ENCODE measurements at places on chromosomes 1 and 21. TPM values are rescaled to one million over a fixed set of nuclear protein-coding genes. Genes with fewer than 3 reads are reported as not detected.

The ATAD3C gene
- 0.41 TPM for total RNA-seq

The AGT gene
- 0.16 TPM for total RNA-seq

The FOXO6 gene
- total RNA-seq, result 1.2 TPM

GRCh38 chr1:7267493-7267892 lies 482.2 kb downstream of the CAMTA1 start:
- no peak for DNase-seq

DNA sequence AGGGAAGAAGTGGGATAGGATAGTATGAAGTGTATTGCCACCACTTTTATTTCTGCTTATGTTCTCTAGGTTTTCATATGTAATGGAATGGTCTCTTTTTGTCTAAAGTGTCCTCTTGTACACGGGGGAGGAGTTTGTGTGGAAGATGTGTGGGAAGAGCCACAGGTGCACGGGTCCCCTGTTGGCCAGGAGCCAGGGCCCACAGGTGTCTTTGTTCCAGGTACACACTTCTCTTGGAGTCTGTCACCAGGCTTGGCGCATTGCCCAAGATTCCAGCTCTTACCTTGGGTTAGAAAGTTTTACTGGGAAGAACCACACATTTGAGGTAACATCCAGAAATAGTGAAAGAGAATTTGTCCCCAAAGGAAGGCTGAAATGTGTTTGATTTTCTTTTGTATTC lies 10.5 kb downstream of the TENT5C start:
- no peak for DNase-seq

The KLF17 gene
- 0.34 TPM for total RNA-seq

The SPRR1B gene
- total RNA-seq, result not detected

GRCh38 chr1:13813398-13814012 lies 113.5 kb downstream of the PRDM2 start:
- DNase-seq, result peak; percentile 55

The RAB3B gene
- 2.4 TPM for total RNA-seq

DNA sequence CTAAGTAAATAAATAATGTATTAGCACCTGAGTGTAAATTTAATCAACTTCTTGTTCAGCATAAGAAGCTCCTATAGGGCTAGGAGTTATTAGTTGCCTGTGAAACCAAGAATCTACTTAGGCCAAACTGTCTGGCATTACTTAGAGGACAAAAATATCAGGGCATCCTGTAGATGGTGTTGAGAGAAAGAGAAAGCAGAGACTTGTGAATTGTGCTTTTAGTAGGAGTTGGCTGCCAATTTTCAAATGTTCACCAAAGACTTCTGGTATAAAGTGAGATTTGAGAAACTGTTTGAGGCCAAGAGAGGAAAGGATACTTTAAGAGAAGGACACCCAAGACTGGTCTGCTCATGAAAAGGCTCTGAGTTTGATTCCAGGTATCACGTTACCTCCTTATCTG lies 315.5 kb upstream of the DEPDC1 start:
- no peak for DNase-seq

DNA sequence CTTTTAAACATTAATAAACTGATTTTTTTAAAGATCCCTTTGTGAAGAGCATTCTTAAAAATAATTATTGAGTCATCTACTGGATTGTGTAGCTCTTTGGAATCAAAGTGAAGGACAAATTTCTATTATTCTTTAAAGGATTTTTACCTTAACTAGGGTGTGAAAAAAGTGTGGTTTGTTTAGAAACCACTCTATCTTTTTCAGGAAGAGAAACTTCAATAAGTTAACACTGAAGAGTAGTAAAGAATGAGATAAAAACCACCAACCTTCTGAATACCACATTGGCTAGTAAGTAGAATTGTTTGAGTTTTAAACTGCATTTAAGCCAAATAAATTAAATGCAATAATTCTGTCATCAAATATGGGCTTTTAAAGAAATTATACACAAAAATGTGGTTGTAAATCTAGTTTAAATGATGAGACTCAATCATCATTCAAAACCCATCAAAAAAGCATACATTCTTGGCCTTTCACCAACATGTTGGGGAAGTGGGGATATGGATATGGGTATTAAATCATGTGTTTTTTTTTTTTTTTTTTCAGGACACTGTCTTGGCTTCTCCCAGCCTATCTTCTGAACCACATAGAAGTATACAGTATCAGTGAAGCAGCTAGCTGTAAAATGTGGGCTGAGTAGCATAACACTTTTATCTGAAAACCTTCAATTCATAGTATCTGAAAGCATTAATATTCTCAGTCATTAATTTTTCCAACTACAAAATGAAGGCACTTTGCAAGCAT lies 4.8 kb downstream of the S1PR1 start:
- no peak for DNase-seq

DNA sequence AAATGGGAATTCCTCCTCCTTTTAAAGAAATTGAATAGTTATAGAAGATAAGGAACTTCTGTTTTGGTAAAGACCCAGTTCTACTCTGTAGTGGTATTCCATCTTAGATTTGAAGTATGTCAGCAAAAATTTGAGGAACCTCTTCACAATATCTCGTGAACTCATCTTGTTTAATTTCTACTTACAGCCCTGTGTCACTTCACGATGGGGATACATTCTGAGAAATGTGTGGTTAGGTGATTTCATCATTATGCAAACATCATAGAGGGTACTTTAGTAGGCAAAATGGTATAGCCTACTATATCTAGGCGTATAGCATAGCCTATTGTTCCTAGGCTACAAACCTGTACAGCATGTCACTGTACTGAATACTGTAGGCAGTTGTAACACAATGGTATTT lies 36.0 kb downstream of the ALG6 start:
- no peak for DNase-seq

DNA sequence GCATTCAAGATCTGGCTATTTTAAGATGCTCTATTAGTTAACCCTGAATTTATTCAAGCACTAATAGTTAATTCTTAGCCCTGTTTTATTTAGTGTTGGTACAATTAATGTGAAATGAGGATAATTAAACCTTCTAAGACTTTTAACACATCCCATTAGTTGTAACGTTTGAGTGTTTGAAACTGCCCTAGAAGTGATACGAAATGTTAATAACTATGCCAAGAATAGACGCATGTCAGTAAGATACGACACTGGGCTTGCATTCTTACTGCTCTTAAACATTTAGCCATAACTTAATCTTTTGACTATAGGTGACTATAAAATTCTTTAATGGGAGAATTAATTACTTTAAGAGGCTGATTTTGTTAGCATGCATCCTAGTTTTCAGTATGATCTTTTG lies 9.8 kb downstream of the H3-3A start:
- no peak for DNase-seq
